IMR-90 (cell line): ENCODE measurements at places on chromosomes 7 and 10. TPM values are rescaled to one million over a fixed set of nuclear protein-coding genes. Genes with fewer than 3 reads are reported as not detected.
A peak's percentile ranks its signal among the peaks of the same experiment; 100 is the strongest.

MMRN2 gene
- total RNA-seq: 0.56 and 1.8 TPM in 2 replicates

SEMA3A gene
- total RNA-seq: 187 and 213 TPM in 2 replicates

DNA sequence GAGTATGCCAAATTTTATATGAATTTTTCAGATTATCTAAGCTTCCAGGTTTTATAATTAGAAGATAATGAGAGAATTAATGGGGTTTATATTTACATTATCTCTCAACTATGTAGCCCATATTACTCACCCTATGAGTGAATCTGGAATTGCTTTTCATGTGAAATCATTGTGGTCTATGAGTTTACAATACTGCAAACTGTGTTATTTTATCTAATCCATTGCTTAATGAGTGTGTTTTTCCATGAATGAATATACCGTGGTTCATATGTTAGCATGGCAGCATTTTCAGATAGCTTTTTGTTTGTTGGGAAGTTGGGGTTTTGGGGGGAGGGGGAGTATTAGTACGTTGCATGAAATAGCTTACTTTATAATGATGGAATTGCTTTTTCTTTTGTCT lies 44.5 kb downstream of the FGFBP3 start:
- H3K27me3 ChIP-seq: no peaks in the 10 kb centered on the region
- peak; percentile 65 for DNase-seq
- no peak overlapping the region for H3K4me3 ChIP-seq
- H3K4me1 ChIP-seq: peaks cover 4% of the 10 kb centered on the region
- H3K27ac ChIP-seq: no peak overlapping the region

DNA sequence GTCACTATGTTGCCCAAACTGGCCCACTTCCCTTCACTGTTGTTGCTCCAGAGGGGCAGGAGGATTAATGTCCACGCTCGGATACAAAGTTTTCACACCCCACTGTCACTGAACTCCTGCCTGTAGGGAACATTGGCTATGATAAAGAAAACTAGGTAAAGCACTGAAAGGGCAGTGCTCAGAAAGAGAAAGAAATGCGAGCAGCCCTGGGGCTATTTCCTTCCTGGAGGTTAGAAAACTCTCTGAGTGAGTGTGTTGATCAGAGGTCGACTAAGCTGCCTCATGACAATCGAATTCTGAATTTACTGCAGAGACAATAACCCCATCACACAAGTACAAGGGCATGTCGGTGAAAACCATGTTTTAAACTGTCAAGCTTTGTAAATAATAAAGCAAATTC lies 227.2 kb upstream of the PITRM1 start:
- no peaks in the 10 kb centered on the region for H3K27me3 ChIP-seq
- H3K36me3 ChIP-seq: no peaks in the 10 kb centered on the region
- peak; percentile 10 for DNase-seq
- no peak overlapping the region for H3K4me3 ChIP-seq
- H3K4me1 ChIP-seq: peaks cover 10% of the 10 kb centered on the region

DNA sequence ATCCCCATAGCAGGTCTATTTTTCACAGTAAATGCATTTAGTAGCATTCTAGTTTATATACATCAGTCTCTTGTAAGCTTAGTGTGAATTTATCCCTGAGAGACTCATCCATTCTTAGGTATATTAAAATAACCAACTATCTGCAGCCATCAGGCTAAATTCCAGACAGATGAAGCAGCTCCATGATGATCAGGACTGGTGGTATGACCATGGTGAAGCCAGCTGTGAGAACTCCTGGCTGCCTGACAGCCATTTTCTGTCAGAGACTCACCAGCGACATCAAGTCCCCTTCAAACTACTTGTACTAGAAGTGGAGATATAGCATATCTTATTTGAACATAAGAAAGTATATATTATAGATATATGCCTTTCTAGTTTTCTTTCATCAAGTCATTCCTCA lies 70.3 kb upstream of the GSDME start:
- DNase-seq: peak; percentile 87
- H3K4me1 ChIP-seq: peaks cover 24% of the 10 kb centered on the region
- no peak overlapping the region for H3K4me3 ChIP-seq
- H3K27ac ChIP-seq: no peak overlapping the region
- peaks cover 5% of the 10 kb centered on the region; the same call in 1 of the 2 replicates for H3K36me3 ChIP-seq

DNA sequence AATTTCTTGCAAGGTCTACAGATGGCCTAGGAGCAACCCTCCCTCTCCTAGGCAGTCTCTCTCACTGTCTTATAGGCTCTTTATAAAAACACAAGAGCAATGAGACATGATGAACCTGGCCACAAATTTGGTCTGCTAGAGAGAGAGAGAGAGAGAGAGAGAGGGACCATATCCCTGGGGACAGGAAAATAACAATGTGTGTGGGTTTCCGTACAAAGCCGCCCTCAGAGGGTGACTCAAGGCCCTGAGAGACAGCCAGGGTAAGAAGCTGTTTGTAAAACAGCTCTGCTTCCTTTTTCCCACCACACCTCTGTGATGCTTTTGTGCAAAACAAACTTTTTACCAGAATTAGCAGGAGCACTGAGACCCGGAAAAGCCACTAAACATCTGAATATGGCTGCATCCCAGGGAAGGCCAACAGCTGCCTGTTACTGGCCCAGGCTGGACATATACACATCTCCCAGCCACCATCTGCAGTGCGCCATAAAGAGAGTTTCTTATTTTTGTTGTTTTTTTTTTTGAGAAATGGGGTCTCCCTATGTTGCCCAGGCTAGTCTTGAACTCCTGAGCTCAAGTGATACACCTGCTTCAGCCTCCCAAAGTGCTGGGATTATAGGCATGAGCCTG lies 18.4 kb downstream of the GIMAP5 start:
- no peaks in the 10 kb centered on the region for H3K4me1 ChIP-seq
- DNase-seq: no peak
- H3K36me3 ChIP-seq: no peaks in the 10 kb centered on the region

DNA sequence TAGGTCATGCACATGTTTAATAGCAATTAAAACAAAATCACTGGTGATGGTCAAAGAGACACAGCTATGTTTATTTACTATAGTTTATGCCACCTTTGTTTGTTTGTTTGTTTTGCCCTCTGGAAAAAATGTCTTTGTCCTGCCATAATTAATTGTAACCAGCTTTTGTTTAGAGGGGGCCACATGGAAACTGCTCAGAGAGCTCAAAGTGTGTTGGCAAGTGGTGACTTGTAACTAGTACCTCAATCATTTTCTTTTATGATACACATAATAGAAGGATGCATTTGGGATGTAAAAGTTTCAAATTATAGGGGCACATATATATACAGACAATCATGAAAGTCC lies 40.2 kb downstream of the GRK5 start:
- peaks cover 30% of the 10 kb centered on the region for H3K4me1 ChIP-seq
- H3K27me3 ChIP-seq: no peaks in the 10 kb centered on the region
- DNase-seq: no peak
- peaks cover 6% of the 10 kb centered on the region for H3K36me3 ChIP-seq
- H3K27ac ChIP-seq: peak overlapping the region; percentile 3; the same call in 1 of the 2 replicates
